ENCODE measurements at places on chromosomes 13 and 19.
A peak's percentile ranks its signal among the peaks of the same experiment; 100 is the strongest.

GRCh38 chr13:32622827-32623226 is 36.6 kb downstream of the PDS5B start:
- DNase-seq: no peak

DNA sequence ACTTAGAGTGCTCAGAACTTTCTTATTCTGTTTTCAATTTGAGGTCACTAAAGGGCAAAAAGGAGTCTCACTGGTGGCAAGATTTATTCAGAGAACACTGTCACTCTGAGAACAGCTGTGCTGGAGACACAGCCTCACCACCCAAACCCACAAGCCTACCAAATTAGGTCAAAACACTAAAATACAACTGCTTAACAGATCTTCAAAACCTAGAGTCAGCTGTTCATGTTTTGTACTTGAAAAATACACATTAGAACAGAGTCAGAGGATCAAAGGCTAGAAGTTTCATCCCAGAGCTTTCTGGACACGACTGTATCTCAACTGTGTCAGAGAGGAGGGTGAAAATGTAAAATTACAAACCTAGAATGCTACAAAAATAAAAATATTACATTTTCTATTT is 89.3 kb downstream of the MIPEP start:
- no peak for DNase-seq

- DNase-seq: no peak
Observed at GRCh38 chr13:26813321-26813979, 52.9 kb upstream of the GPR12 start.

DNA sequence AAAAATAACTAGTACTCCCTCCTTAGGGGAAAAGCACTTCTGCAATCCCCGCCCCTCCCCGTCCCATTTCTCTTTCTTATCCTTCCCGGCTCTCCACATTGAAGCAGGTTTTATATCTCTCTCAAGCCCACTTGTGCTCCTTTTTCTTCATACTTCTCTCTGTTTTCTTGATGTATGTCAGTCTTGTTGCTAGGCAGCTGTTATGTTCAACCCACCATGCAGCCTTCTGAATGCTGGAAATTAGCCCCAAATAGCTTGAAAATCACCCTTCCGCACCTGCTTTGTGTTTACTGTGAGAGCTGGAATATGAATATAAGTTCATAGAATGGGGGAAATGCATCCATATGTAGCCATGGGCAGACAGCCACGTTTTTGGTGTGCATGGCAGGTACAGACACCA is 461.4 kb downstream of the MYO16 start:
- no peak for DNase-seq

DNA sequence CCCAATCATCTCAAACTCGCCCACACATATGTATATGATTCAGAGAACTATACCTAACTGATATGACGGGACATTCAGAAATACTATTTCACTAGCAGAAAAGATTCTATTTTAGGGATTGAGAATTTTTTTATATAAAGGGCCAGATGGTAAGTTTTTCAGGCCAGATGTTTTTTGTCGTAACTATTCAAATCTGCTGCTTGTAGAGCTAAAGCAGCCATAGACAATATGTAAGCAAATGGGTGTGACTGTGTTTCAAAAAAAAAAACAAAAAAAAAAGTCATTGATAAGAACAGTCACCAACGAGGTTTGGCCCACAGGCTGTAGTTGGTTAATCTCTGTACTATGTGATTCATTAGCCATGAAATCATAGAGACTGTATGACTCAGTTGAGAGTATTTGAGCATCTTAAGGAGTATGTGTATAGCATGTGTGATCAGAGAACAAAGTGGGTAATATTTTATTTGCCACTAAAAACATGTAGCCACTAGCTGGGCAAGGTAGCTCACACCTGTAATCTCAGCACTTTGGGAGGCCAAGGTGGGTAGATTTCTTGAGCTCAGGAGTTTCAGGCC is 2724.7 kb downstream of the PCDH9 start:
- no peak for DNase-seq

DNA sequence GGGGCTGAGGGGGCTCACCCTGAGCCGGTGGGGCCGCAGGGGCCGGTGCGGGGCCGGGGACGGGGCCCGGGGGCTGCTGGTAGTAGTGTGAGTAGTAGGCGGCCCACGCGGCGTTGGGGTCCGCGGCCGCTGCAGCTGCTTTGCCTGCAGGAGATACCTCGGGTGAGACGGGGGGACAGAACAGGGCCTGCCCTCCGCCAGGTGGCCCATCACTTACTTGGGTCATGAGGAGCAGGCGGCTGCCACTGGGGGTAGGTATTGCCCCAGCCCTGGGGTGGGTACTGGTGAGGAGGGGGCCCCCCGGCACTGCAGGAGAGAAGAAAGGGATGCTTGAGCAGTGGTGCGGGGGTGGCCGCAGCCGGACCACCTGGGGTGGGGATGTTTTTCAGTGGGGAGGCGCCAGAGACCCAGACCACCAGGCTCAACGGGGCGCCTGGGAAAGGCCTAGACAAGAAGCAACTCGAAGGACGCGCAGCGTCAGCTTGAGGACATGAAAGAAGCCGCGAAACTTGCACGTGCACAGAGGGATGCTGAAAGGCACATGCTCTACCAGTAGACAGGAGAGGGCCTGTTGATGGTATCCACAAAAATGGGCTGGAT is 8.9 kb downstream of the KHSRP start:
- no peak for DNase-seq

DNA sequence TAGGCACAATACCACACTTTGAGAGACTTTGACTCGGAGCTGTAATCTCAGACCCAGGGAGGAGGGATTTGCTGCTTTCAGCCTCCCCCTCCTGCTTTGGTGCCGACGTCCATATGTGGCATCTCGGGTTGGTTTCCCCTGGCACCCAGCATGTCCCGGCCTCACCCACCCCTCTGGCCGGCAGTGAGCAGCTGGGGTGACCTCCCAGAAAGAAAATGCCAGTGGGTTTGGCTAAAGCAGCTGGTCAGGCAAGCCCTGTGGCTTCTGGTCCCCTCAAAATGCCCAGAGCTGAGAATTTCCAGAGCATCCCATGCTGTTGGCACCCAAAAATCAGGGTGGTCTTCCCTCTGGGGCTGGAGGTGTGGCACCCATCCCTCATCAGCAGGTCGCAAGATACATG is 34.1 kb downstream of the INSR start:
- DNase-seq: no peak

DNA sequence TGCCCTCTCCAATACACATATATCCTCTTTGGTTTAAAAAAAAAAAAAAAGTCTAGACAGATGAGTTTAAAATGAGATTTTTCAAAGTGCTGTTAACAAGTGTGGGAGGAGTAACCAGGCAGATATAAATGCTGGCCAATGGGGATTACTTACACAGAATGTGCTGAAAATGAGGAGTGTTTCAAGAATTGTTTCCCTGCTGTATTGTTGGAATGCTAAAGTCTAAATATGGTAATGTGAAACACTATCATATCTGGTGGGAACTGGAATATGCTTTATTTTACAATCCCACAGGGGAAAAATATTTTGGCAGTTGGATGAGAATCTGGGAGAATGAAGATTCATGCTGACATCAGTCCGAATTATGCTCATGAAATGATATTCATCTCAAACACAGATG is 250.7 kb downstream of the DCT start:
- DNase-seq: peak; percentile 5

DNA sequence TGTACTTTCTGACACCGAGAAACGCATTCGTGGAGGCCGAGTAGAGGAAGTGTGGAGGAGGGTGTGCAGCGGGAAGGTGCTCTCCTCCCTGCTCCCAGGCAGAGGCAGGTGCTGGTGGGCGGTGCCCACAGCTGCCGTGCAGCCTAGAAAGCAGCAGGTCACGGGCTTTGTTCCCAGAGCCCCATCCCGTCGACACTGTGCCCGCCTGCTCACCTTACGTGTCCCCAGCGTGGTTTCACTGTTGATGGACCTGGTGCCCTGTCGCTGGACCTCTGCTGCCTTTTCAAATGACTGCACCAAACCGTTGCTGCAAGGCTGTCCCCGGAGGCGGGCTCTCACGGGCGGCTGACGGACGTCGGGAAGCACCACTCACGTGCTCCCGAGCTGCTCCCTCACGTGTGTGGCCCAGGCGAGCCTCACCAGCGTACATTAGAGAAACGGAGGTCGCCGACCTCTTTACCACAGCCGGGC is 20.8 kb downstream of the PLEKHJ1 start:
- no peak for DNase-seq

GRCh38 chr19:29499261-29499920 is 26.4 kb upstream of the VSTM2B start:
- DNase-seq: no peak

DNA sequence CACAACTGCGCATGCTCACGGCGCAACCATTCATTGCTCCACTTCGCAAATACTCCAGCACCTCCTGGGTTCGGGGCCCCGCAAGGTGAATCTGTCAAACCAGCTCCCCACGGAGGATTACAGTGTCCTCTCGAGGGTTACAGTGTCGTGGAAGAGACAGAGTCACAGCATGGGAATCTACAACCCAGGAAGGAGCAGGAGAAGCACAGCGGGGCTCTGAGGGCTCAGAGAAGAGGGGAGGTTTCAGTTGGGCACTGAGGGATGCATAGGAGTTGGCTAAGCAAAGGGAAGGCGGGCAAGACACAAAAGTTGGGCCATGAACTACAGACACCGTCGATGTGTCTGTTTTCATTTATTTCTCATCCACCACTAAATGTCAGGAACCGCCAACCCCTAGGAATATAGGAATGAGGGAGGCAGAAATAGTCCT is 1.0 kb upstream of the GTF2F1 start:
- no peak for DNase-seq
